ENCODE measurements at places on chromosomes 4 and X.

DNA sequence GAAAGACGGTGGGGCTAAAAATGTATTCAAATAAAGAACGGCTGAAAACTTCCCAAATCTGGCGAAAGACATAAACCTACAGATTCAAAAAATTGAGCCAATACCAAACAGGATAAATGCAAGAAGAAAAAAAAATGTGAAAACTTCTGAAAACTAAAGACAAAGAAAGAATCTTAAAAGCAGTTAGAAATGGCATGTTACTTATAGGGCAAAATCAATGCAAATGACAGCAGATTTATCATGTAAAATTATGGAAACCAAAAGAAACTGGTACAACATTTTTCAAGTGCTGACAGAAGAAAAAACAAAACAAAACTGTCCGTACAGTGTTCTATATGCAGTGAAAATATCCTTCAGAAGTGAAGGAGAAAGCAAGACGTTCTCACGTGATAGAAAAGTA is 239.0 kb downstream of the PDGFC start:
- DNase-seq: no peak

- DNase-seq: no peak
These were observed 22.6 kb downstream of the SYNPO2 start for GRCh38 chr4:118911238-118911703.

DNA sequence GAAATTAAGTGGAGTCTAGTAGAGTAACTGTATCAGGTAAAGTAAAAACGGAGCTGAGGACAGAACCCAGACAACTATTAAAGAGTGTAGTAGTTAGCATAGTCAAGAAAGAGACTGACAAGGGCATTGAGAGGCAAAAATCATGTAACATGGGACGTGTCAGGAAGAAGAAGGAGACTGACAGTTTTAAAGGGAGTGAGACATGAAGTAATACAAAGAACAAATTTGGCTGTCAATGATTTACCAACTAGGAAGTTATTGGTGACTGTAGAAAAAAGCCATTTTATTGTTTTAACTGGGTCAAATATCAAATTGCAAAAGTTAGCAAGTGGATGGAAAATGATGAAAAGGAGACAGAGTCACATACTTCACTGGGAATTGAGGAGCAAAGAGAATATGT is 422.3 kb downstream of the MAPK10 start:
- DNase-seq: no peak

- DNase-seq: peak; percentile 34
These were observed 488 bp downstream of the NAP1L5 start for GRCh38 chr4:88697141-88697540.

GRCh38 chr4:55186123-55186522 is 60.7 kb upstream of the KDR start:
- DNase-seq: no peak

DNA sequence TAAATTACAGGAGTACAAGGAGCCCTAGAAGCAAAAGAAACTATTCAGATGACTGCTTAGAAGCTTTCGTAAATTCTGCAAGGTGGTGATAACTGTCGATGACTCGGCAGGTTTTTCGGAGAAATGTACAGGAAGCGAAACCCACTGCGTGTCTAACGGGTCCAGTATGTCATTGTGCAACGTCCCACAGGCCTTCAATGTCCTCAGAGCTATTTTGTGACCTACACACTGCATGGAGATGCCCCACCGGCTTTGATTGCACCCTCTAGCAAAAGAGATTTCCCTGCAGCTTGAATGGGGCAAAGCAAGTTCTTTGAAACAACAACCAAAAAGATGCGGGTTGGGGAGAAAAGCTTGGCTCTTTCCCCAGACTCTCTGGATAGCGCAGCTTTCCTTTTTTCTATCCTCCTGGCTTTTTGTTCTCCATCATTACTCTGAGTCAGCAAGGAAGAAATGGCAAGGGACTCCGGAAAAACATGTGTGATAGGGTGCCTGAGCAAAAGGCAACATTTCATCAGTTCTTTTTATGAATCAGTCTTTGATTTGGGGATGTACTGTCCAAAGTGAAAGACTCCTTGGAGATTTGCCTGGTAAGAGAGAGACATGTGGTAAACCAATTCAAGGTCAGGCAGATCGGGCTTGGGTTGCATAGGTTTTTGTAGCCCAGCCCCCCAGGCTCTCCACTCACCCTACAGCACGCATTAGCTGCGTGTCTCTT is 112.0 kb upstream of the TBL1X start:
- no peak for DNase-seq

DNA sequence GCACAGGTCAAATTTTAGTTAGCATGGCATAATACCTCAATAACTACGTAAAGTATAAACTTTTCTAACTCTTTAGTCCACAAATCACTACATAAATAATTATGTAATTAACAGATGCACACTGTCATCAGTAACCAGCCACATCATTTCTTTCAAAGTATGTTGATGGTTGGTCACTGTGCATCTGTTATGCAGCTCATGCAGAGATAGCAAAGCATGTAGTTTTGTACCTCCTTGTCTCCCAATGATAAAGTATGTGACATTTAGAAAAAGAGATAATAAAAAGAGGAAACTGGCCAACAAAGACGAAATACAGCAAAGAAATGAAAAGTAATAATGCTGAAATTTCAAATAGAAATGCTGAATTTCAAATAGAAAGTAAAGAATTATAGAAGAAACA is 2.9 kb downstream of the LAMTOR3 start:
- no peak for DNase-seq

DNA sequence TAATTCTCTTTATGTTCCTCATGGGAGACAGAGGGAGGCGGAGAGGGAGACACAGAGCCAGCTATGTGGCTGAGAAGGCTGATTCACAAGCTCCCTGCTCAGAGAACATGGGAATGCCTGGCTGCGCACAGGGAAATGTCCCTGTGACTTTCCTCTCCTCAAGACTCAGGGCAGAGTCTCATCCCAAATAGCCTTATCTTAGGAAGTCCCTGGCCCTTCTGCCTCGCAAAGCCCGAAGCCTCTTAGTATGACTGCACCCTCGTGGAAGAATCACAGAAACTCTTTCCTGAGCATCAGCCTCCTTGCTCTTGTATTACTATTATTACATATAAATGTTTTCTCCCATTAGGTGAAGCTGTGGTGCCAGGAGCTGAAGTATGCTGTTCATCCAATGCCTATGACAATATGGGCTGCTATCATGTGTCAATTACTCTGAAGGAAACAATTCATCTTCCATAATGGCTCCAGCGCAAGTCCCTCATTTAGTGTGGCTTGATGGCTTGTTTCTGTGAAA is 230.5 kb downstream of the MGST2 start:
- DNase-seq: no peak

- DNase-seq: no peak
These were observed 6.7 kb upstream of the RUFY3 start for GRCh38 chr4:70715097-70715496.

GRCh38 chrX:12421918-12422317 is 283.6 kb downstream of the FRMPD4 start:
- DNase-seq: no peak

DNA sequence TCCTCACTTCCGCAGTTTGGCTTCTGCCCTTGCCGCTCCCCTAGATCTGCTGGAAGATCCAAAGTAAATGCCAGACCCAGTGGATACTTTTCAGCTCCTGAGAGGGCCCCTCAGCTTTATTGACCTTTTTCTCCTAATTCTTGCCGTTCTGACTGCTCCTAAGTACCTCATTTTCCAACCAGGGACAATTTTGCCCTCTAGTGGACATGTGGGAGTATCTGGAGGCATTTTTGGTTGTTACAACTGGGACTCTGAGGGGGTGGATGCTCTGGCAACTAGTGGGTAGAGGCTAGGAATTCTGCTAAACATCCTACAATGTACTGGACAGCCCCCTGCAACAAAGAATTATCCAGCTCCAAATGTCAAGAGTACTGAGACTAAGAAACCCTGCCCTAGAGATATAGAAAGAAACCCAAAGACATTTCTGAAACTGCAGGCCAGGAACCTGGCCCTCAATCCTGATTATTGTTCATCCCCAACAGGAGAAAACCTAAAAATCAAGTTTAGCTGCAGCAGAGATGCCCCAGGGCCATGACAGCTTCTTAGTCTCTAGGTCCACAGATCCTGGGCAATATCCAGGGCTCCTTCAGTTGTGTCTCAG is 3.4 kb downstream of the TEX13B start:
- DNase-seq: no peak

DNA sequence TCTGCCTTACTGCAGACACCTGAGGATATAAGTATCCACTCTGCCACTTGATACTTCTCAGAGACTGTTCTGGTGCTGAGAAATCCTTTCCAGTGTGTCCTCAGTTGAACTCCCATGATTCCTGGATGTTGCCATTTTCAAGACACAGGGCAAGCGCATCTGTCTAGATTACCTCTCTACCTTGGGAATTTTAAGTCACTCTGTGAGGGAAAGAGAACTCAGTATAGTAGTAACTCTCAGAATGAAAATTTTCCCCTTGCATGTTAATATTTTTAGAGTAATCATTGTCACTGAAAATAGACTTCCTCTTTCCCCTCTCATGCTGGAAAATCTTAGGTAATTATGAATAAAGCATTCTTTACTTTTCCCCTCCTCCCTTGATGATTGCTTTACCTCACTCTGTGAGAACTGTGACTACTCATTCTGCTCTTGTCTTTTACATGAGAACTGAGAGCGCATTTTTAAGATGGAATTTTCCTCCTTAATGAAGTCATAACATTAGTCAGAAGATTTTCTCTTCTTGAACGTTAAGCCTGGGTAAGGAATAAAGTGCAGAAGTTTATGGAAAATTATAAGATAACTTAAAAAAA is 45.0 kb downstream of the TET2 start:
- DNase-seq: no peak

GRCh38 chrX:115896362-115896761 is 274.2 kb upstream of the AGTR2 start:
- no peak for DNase-seq

DNA sequence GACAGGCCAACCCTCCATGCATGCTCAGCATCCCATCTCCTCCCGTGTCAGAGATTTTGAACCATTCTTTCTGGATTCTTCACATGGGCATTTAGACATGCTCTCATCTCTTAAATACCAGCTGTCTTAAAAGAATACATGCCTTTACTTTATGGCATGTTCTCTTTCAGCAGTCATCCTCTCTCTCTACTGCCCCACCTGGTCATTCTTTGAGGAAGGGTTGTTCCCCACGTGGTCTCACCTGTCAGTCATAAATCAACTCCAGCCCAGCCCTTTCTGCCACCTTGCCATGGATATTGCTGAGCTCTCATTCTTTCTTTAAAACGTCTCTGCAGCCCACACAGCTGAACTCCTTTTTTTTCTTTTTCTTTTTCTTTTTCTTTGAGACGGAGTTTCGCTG is 111.3 kb downstream of the ARHGAP10 start:
- no peak for DNase-seq

- no peak for DNase-seq
These were observed 41.3 kb upstream of the VCX start for GRCh38 chrX:7801711-7802110.

DNA sequence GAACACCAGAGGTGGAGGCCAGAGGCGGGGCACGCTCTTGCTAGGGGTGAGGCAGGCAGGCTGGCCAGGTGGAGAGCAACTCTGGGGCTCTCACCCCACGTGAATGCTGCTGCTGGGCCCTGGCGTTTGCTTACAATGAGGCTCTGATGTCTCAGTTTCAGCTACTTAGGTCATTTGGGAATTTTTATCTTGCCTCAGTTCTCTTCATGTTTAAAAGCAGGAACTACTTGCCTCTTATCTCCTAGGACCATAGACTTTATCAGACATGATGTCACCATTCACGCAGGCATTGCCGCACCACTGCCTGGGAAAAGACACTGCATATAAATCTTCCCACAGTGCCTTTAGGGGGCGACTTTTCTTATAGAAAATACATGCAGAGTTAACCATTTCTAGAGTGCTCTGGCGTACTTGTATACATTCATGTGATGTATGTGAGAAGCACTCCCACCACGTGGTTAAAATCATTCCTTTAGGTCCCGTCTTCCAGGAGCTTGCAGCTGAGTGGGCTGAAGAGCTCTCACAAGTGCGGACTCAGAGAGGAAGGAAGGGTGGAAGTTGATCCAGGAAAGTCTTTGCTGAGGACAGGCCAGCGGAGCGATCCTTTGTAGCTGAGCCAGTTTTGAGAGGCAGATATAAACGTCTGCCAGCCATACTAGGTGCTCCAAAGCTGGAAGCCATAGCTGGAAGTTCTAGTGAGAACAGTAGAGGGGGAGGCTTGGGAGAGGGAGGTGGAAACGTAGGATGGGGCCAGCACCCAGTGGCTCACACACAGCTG is 84.3 kb upstream of the CLDN34 start:
- no peak for DNase-seq

- no peak for DNase-seq
These were observed 50.3 kb upstream of the OTUD4 start for GRCh38 chr4:145230726-145231125.

DNA sequence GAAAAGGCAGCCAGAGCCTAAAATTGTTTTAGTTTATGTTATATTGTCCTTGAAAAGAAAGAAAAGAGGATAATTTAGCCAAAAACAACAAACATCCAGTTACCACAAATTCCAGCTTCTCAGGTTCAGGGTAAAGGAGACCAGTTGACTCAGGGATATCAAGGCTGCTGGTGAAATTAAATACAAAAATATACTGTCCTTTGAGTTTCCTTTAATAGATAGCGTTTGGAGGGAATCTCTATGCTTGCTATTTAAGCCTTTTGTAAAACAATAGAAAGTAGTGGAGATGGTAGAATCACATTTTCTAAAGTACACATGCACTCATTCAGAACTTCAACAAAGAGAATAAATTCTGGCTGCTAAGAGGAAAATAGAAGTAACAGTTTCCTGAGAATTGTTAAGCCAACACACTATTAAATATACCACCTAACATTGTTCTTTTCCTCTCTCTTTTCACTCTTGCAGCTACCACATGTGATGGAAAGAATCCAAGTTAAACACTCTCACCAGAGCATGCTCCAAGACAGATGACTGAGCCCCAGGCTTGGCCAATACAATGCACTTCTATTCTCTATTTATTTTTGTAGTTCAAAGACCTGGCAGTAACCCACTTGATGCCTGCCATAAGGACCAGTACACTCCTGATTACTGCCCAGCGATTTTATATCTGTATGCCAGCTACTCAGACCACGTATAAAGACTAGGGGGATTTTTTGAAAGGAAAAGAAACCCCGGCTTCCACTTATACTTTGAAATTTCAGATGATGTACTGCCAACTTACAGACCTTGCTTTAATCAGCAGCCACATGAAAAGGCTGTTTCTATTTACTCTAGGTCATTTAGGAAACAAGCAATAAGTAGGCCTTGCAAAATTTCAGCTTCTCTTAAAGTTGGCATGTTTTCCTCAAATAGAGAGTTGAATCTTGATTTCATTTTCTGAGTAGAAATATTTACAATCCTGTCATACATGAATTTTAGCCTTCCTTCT is 756.9 kb downstream of the FAT4 start:
- no peak for DNase-seq

DNA sequence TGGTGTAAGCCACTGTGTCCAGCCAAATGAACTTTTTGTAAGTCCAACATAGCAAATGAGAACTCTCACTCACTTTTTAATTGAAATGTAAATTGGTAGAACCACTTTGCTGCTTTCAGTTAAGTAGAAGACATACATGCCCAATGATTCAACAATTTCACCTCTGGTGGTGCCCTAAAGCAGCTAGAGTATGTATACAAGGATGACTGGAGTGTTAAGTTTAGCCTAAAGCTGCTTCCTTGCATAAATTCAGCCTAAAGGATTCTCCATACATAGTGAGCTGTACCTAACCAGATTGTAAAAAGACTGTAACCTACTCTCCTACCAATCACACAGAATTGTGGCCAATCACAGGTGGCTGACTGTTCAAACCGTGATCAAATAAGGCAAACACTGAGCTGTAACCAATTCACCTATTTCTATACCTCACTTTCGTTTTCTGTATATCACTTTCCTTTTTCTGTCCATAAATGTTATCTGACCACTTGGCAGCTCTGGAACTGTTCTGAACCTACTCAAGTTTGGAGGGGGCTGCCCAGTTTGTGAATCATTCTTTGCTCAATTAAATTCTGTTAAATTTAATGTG is 39.9 kb downstream of the PDS5A start:
- no peak for DNase-seq

GRCh38 chr4:6324999-6325787 is 55.5 kb downstream of the WFS1 start:
- DNase-seq: no peak
